ENCODE measurements at places on chromosomes 1 and 21.

GRCh38 chr1:151005729-151006319, 878 bp downstream of the MINDY1 start:
- no peak for DNase-seq

DNA sequence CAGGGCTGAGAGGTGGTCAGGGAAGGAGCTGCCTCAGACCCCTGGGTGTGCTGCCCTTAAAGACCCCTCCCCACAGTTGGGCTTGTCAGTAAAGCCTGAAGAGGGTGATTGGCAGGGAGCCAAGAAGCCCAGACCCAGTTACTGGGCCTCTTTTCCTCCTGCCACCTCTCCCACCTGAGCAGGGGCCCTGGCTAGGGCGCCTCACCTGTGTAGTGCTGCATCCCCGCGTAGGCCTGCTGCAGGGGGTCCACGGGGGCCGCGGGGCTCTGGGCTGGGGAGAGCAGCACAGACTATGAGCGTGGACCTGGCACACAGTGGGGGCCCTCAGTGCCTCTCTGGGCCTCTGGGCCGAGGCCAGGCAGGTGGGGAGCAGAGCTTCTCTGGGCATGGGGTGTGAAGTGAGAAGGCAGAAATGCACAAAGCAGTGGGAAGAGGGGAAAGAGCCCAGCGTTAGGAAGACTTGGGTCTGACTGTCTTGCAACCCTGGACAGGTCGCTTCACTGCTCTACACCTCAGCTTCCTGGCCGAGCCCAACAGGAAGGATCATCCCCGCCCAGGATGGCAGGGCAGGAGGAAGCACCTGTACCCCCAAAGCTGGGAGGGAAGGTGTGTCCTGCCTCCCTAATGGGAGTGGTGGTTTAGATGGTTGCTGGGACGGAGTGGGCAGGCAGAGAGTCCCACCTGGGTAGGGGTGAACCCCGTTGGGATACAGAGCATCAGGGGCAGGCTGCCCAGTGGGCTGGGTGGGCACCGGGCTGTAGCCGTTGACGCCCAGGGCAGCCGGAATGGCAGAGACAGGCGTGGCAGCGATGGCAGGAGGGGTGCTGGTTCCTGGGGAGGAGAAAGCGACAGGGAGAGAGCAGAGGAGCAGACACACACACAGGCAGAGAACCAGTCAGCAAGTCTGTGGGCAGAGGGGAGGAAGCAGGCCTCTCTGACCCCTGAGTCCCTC, 9.9 kb downstream of the CELF3 start:
- DNase-seq, result no peak

DNA sequence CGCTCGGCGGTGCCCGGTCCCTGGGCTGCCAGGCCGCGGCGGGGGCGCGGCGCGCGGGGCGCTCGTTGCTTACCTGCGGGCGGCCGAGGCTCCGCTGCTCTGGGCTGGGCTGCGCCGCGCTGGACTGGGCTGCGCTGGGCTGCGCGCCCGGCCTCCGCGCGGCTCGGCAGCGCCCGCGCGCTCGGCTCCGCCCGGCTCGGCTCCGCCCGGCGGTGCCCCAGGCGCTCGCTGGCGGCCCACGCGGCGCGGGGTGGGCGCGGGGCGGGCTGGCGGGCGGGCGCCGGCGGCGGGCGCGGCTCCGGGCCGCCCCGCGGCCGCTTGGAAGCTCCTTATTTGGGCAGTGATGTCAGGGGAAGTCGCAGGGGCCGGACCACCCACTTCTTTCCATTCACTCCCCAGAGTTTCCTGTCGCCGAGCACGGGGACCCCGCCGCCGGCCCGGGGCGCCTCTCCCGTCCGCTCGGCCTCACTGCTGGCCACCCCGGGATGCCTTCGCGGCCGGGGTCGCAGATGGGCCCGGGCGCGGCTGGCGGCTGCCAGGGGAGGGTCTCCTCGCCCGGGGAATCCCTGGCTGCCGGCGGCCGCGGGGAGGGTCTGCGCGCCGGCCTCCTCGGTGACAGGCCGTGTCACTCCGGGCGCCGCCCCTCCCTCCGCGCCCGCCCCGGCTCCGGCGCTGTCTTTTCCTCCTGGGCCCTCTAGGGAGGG, 177.7 kb upstream of the EDN2 start:
- peak; percentile 75 for DNase-seq

GRCh38 chr1:155324717-155325602, 4.3 kb downstream of the RUSC1 start:
- DNase-seq, result no peak

DNA sequence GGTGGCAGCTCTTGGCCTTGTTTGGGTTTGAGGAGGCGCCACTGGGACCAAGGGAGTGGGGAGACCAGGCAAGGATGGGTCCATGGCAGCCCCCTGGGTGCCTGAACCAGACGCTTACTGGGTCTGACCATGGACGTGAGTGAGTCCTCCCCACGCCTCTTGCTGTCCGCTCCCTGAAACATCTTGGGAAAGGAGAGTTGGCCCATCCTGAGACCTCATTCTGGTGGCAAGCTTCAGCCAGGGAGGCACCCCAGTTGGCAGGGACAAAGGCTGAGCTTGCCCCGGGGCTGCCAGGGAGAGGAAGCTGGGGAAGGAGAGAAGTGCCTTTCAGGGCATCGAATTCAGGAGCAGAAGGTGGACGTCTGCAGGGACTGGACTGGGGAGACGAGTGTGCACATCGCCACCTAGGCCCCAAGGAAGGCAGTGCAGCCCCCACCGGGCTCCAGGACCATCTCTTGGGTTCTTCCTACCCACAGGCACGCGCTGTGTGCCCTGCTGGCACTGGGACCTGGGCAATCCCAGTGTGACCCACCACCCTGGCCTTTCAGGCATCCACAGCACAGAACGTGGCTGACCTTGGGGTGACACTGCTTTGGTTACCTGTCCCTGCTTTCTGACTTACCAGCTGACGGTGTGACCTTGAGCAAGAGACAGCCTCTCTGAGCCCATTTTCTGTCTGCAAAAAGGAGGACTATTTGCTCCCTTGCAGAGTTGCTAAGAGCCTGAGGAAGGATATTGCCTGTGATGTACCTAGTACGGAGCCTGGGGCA, 132.9 kb upstream of the WNT4 start:
- peak; percentile 17 for DNase-seq

DNA sequence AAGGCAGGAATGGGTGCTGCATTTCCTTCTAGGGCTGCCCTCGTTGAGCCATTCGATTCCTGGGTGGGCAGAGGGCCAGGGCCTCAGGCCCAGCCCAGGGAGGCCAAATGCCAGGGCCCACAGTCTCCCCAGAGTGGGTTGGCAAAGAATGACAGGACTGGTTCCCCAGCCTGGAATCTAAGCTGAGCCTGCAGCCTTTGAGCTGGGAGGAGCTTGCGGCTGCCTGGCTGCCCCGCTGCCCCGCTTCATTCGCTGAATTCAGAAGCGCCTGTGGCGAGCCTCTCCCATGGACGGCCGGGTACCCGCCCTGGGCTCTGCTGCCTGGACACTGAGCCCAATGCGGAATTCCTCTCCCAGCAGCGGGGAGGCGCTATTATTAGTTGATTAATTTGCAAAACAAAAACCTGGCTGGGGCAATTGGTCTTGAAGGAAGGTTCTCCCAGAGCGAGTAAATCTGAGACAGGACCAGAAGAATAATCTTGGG, 32.3 kb upstream of the TARDBP start:
- DNase-seq, result no peak

GRCh38 chr1:176241385-176242015, 34.4 kb upstream of the COP1 start:
- DNase-seq, result no peak

- no peak for DNase-seq
Measured at GRCh38 chr1:95467036-95467435, 233.0 kb downstream of the RWDD3 start.

GRCh38 chr1:58683519-58683918, 16.3 kb downstream of the MYSM1 start:
- no peak for DNase-seq

- DNase-seq, result no peak
Measured at GRCh38 chr1:207152792-207153468, 48.9 kb downstream of the C4BPA start.

GRCh38 chr1:229913489-229913888, 153.5 kb upstream of the GALNT2 start:
- no peak for DNase-seq

DNA sequence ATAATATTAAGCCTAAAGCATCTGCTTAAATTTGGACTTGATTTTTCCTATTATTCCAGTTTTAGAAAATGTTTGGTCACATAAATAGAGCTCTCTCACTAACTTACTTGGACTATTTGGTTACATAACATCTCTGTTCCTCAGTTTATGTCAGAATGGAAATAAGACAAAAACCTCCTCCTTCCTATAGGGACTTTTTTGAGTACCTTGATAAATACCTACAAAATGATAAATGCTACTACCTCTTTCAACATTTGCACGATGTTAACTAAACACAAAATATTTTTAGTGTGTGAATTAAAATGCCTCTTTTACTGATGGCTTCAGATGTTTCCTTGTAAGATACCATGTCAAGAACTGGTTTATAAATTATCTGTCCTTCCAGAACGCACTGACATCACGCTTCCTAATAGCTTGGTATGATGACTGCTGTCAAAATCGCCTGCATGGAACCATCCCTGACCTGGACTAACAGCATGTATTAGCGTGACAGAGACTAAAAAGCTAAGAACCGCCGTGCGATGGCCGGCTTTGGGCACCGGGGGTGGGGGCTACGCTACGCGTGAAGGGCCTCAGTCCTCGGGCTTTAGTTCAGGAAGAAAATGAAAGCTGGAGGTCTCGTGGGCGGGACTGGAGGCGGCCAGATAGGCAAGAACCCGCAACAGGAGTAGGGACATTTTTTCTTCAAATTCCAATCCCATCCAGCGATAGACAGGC, 133.2 kb upstream of the BARHL2 start:
- no peak for DNase-seq

- peak; percentile 84 for DNase-seq
Measured at GRCh38 chr1:89632657-89633247, at the start of gene LRRC8C. LRRC8C (plus strand) TSS chr1:89633120; CDS start chr1:89686474, 53,354 bp downstream.

- no peak for DNase-seq
Measured at GRCh38 chr1:115839029-115839678, 1.8 kb downstream of the NHLH2 start.

DNA sequence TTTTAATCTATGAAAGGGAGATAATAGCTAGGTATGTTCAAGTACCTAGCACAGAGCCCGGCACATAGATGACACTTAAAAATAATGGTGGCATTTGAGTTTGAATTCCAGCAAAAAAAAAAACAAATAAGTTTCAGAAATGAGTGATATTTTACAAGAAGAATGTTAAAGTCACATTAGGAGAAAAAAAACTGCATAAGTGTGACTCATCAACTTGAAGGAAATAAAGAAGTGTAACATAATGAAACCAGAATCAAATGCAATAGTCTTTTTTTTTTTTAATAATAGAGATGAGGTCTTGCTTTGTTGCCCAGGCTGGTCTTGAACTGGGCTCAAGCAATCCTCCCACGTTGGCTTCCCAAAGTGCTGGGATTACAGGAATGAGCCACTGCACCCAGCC, 17.1 kb downstream of the DNASE2B start:
- no peak for DNase-seq

- no peak for DNase-seq
Measured at GRCh38 chr1:171286032-171286705, 27.8 kb upstream of the FMO4 start.

GRCh38 chr1:156104065-156104810, 10.3 kb upstream of the LMNA start:
- no peak for DNase-seq

DNA sequence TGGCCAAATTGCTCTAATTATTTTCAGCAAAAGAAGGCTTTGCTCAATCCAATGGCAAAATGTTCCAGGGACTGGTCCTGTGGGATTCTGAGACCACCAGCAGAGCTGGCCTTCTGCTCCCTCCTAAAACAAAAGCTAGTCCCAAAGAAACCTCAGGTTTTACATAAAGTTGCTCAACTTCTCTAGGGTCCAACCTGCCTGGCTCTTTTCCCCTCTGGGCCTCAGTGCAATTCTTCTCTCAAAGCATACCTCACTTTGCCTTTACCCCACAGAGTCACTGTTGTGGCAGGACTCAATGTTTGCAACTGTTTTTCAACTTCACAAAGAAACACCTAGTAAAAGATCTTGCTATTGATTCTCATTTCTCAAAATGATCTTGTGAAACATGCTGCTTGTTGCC, 39.8 kb downstream of the TBX15 start:
- no peak for DNase-seq

DNA sequence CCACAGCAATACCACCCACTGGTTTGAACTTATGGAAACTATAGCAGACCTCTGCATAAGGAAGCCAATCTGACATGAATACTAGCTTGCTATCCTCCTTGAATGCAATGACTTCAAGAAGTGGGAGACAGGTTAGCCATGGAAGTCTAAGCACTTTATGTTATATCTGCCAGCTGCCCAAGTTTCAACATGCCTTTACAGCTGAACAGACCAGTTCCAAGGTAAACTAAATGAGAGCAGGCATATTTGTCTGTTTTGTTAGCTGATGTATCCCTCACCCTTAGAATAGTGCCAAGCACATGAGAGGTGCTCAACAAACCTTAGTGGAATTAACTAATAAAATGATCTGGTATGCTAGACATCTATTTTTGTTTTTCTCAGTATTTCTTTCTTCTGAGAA, 65.1 kb downstream of the ALG14 start:
- no peak for DNase-seq

DNA sequence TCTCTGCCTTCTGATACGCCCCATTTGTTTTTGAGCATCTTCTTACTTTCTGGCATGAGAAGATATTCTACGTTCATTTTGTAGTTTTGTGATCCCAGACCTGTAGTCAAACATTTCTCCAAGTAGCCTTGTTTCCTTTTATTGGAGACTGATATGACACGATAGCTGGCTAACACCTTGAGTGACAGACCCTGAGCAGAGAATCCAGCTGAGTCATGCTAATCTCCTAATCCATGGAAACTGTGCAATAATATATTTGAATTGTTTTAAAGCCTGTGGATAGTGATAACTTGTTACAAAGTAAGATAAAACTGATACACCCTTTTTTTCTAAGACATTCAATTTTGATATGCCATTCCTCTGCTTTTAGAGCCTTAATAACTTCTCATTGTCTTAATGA, 1.2 kb upstream of the IFI44L start:
- DNase-seq, result no peak

DNA sequence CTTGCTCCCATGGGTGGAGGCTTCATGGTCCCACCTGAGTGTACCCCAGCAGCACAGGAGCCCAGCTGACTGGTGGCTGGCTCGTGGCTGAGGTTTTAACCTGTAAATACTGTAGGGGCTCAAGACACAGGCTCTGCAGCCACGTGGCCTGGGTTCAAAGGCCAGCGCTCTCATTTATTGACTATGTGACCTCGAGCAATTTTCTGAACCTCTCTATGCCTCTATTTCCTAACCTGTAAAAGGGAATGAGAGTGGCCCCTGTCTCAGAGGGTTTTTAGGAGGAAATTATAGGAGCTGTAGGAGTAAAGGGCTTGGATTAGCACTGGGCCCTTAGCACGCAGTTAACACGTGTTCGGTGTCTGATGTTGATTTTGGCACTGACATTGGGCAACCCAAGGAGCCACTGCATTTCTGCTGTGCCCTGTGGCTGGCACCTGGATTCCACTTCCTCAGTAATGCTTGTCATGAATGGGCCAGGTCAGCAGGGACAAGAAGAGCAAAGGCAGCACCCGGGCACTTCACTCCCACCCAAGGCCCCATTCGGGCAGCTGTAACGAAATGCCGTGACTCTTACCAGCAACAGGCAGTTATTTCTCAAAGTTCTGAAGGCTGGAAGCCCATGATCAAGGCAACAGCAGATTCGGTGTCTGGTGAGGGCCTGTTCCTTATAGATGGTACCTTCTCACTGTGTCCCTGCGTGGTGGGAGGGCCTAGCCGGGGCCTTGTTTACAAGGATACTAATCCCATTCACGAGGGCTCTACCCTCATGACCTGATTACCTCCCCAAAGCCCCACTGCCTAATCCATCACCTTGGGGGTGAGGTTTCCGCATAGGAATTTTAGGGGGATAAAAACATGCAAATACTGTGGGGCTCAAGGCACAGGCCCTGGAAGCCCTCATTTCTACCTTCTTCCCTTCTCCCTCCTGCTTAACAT, 25.2 kb downstream of the ARHGEF10L start:
- no peak for DNase-seq

GRCh38 chr1:40978886-40979240, 633 bp upstream of the CTPS1 start:
- no peak for DNase-seq

Data from activated T-cell treated with anti-CD3 and anti-CD28 coated beads, Interleukin-2, amount 50 U/mL, for 4 hours (primary cell).